Stimulated activated CD4-positive, alpha-beta T cell treated with anti-CD3 and anti-CD28 coated beads, Interleukin-1b, Interleukin-23, amount 100 ng/mL, for 1 hour (primary cell): ENCODE measurements at places on chromosomes 4 and X.

- no peak for DNase-seq
These were observed 24.7 kb downstream of the RAB33A start for GRCh38 chrX:130196466-130196865.

- no peak for DNase-seq
These were observed 22.8 kb upstream of the SPON2 start for GRCh38 chr4:1195109-1195671.

- no peak for DNase-seq
These were observed 236.0 kb downstream of the AFAP1 start for GRCh38 chr4:7703688-7704087.

DNA sequence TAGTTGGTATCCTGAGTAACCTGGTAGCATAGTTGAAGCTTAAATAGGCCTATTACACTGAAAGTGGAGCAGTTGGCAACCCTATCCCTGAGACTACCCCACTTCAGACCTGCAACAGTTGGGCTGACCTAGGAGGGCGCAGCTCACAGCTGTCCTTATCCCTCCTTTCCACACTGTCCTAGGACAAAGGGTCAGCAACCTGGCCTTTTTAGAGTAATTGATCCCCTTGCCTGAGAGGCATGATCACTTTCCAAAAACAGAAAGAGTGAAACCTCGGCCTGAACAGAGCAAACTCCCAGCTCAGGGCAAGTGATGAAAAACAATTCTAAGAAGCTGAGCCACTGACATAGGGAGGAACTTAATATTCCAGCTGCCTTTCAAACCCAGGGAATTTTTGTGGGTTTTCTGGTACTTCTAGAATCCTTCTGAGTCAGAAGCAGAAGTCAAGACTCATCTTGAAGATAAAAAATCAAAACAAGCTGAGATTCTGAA, 94.9 kb upstream of the MYOZ2 start:
- no peak for DNase-seq

DNA sequence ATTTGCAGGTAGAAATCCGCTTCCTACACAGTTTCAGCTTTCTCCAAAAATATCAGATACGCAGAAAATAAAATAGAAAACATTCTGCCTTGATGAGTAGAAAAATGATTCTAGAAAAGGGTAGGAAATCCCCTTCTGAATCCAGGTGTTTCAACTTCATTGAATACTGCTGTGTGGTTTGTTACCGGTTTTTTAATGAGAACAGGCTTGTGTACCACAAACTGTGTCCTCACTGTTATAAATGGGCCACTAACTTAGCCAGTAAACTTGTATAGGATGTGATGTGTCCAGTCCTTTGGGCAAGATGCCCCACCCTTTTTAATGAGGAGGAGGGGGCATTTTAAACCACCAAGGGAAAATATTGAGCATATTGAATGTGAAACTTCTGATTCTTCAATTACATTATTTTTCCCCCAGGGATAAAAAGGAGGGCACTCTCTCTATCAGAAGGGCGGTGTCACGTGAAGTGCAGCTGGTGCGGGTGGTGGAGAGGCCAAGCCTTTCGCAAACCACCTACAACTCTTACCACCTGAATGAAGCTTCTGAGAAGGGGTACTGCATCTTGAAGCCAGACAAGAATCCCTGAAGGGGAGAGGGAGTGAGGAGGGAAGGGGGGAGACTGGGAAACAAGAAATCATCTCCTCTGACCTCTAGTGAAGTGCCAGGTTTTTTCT, 4.5 kb downstream of the CXXC4 start:
- no peak for DNase-seq

DNA sequence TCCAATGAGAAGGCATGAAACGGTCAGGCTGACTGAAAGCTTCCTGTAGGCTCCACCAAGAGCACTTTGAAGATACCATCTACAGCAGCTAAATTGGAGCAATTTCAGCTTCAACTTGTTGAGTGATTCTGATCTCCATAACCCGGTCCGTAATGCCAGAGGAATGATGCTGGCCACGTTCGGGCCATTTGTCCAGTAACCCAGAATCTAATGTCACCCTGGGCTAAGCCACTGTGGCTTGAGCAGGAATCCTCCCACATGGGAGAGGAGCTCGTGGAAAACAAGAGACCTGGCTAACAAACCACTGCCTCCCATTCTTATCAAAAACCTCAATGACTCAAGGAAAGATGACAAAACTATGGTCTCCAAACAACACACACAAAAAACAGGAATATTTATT, 14.2 kb upstream of the TCEAL4 start:
- no peak for DNase-seq

GRCh38 chr4:13994016-13994415, 366.5 kb upstream of the BOD1L1 start:
- DNase-seq = no peak

GRCh38 chrX:28586286-28586685, 960 bp upstream of the IL1RAPL1 start:
- DNase-seq = no peak
